ENCODE measurements at places on chromosomes 16 and 17. TPM values are rescaled to one million over a fixed set of nuclear protein-coding genes. Genes with fewer than 3 reads are reported as not detected.

Gene GSDMA
- total RNA-seq = 3.4 TPM

Gene IL32
- total RNA-seq = 238 TPM

Gene PTX4
- not detected for total RNA-seq

Gene FBXO39
- total RNA-seq = not detected

Gene MC1R
- total RNA-seq = 3.6 TPM

Gene PLK1
- total RNA-seq = 2.3 TPM

Gene SYT17
- total RNA-seq = 9.2 TPM

Gene BRD7
- 32.6 TPM for total RNA-seq

DNA sequence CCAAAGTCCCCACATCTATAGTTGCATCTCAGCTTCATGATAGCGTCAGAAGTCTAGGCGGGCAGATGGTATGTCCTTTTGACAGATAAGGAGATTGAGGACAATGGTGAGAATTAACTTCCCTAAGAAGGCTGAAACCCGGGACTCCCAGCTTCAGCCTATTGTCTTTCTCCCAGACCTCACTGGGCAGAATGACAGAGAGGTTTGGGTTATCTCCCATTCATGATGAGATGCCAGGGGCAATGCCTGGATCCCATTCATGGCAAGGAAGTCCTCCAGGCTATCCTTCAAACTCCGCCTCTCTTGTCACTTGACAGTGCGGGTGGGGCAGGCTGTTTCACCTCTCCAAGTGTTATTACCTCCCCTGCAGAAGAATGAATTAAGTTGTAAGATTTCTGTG is 100.3 kb downstream of the IRX5 start:
- DNase-seq = no peak
- H3K4me3 ChIP-seq = no peak overlapping the region
- H3K27me3 ChIP-seq = no peaks in the 10 kb centered on the region
- H3K36me3 ChIP-seq = no peaks in the 10 kb centered on the region
- H3K4me1 ChIP-seq = no peaks in the 10 kb centered on the region
- H3K27ac ChIP-seq = no peak overlapping the region

DNA sequence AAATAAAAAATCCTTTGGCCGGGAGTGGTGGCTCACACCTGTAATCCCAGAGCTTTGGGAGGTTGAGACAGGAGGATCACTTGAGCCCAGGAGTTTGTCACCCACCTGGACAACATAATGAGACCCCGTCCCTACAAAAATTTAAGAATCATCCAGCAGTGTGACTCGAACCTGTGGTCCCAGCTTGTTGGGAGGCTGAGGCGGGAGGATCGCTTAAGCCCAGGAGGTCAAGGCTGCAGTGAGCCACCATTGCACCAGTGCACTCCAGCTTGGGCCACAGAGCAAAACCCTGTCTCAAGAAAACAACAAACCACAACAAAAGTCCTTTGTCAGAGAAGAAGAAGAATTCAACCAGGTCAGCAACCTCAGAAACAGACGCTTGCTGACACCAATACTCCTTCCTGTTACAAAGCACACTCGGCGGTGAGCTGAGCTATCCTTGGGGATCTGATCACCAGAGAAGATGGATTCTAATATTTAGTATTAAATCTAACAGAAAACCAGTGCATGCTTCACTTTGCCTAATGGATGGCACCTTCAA is 12.9 kb upstream of the PVALEF start:
- DNase-seq = no peak
- H3K36me3 ChIP-seq = no peaks in the 10 kb centered on the region
- no peak overlapping the region for H3K4me3 ChIP-seq

DNA sequence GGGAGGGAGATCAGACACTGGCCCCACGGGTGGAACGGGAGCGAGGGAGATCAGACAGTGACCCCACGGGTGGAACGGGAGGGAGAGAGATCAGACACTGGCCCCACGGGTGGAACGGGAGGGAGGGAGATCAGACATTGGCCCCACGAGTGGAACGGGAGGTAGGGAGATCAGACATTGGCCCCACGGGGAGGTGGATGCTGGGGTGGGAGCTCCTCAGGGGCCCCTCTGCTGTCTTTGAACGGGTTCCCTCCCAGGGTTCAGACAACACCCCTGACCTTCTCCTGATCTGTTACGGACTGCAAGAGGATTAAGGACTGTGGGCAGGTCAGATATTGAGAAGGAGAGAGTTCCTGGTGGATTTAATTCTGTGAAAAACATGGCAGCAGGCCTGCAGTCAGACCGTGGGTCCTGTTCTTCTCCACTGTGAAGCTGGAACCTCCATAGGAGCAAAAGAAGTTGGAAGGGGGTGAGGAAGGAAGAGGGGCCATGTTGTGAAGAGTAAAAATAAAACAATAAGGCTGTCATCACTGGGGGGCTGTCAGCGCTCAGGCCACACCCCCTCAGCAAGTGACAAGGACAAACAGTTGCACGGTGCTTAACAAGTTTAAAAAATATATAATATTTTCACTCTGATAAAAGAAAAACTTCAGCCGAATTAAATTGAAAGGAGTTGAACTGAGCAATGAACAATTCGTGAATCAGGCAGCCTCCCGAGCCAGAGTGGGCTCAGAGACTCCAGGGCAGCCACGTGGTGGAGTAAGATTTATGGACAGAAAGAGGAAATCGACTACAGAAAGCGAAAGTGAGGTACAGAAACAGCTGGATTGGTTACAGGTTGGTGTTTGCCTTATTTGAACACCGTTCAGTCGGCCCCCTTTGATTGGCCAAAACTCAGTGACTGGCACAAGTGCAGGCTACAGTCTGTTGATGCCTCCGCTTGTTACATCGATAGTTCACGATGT is 348.7 kb upstream of the TNRC6C start:
- H3K36me3 ChIP-seq = no peaks in the 10 kb centered on the region
- no peaks in the 10 kb centered on the region for H3K27me3 ChIP-seq
- no peak overlapping the region for H3K4me3 ChIP-seq

GRCh38 chr17:49434821-49435670 is 20.4 kb upstream of the PHB1 start:
- no peaks in the 10 kb centered on the region for H3K27me3 ChIP-seq
- H3K27ac ChIP-seq = no peak overlapping the region
- peak; percentile 58 for DNase-seq
- no peaks in the 10 kb centered on the region for H3K36me3 ChIP-seq
- H3K4me3 ChIP-seq = no peak overlapping the region

GRCh38 chr17:15742921-15743320 is 10.8 kb downstream of the TBC1D26 start:
- no peaks in the 10 kb centered on the region for H3K4me1 ChIP-seq
- no peak overlapping the region for H3K27ac ChIP-seq
- H3K27me3 ChIP-seq = no peaks in the 10 kb centered on the region
- no peaks in the 10 kb centered on the region for H3K36me3 ChIP-seq

GRCh38 chr16:65697521-65697920 is 575.7 kb upstream of the CDH11 start:
- no peaks in the 10 kb centered on the region for H3K27me3 ChIP-seq
- no peaks in the 10 kb centered on the region for H3K4me1 ChIP-seq

GRCh38 chr16:11326084-11326736 is 19.0 kb upstream of the RMI2 start:
- no peak overlapping the region for H3K4me3 ChIP-seq
- no peak for DNase-seq
- no peaks in the 10 kb centered on the region for H3K36me3 ChIP-seq
- H3K27ac ChIP-seq = no peak overlapping the region

GRCh38 chr16:6946802-6947201 is 385.8 kb upstream of the RBFOX1 start:
- DNase-seq = no peak
- no peaks in the 10 kb centered on the region for H3K27me3 ChIP-seq
- no peaks in the 10 kb centered on the region for H3K36me3 ChIP-seq
- H3K4me3 ChIP-seq = no peak overlapping the region
- no peaks in the 10 kb centered on the region for H3K4me1 ChIP-seq
- no peak overlapping the region for H3K27ac ChIP-seq

- DNase-seq = no peak
- no peaks in the 10 kb centered on the region for H3K36me3 ChIP-seq
- H3K27me3 ChIP-seq = peaks cover 12% of the 10 kb centered on the region
- no peak within 1 kb of the TSS for H3K4me3 ChIP-seq
Measured at GRCh38 chr16:23182679-23183542, at the start of gene SCNN1G. SCNN1G (plus strand) TSS chr16:23182745; CDS start chr16:23186272, 3,527 bp downstream.

- H3K27ac ChIP-seq = no peak overlapping the region
- peak; percentile 81 for DNase-seq
- no peaks in the 10 kb centered on the region for H3K27me3 ChIP-seq
- no peak overlapping the region for H3K4me3 ChIP-seq
- no peaks in the 10 kb centered on the region for H3K4me1 ChIP-seq
- H3K36me3 ChIP-seq = no peaks in the 10 kb centered on the region
Measured at GRCh38 chr17:34199932-34200534, 55.1 kb upstream of the CCL2 start.

GRCh38 chr16:69107316-69107962 is 2.0 kb downstream of the HAS3 start:
- peaks cover 36% of the 10 kb centered on the region for H3K4me1 ChIP-seq
- H3K27me3 ChIP-seq = no peaks in the 10 kb centered on the region

GRCh38 chr17:17798010-17798556 is 38.7 kb downstream of the SREBF1 start:
- H3K27me3 ChIP-seq = no peaks in the 10 kb centered on the region
- DNase-seq = no peak
- no peak overlapping the region for H3K27ac ChIP-seq
- peaks cover 11% of the 10 kb centered on the region for H3K4me1 ChIP-seq
- no peaks in the 10 kb centered on the region for H3K36me3 ChIP-seq

DNA sequence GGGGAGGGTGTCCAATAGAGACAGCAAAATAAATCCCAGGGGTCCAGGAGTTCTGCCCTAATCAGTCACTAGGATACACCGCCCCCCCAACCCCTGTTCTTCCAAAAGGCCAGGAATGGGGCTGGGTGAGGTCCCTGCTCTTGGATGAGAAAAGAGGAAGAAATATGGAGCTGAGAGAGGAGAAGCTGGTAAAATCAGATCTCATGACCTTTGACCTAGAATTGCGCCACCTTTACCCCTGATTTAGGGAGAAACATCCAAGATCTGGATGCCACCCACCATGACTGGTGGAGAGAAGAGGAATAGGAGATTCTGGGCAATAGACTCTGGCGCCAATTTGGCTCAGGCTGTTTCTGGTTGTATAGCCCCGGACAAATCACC is 707 bp upstream of the CACNB1 start:
- H3K4me3 ChIP-seq = no peak overlapping the region
- H3K4me1 ChIP-seq = peaks cover 39% of the 10 kb centered on the region
- no peaks in the 10 kb centered on the region for H3K27me3 ChIP-seq
- peaks cover 5% of the 10 kb centered on the region for H3K36me3 ChIP-seq
- no peak for DNase-seq
